ENCODE measurements at places on chromosomes 2 and 18. TPM values are rescaled to one million over a fixed set of nuclear protein-coding genes. Genes with fewer than 3 reads are reported as not detected.
A peak's percentile ranks its signal among the peaks of the same experiment; 100 is the strongest.

DNA sequence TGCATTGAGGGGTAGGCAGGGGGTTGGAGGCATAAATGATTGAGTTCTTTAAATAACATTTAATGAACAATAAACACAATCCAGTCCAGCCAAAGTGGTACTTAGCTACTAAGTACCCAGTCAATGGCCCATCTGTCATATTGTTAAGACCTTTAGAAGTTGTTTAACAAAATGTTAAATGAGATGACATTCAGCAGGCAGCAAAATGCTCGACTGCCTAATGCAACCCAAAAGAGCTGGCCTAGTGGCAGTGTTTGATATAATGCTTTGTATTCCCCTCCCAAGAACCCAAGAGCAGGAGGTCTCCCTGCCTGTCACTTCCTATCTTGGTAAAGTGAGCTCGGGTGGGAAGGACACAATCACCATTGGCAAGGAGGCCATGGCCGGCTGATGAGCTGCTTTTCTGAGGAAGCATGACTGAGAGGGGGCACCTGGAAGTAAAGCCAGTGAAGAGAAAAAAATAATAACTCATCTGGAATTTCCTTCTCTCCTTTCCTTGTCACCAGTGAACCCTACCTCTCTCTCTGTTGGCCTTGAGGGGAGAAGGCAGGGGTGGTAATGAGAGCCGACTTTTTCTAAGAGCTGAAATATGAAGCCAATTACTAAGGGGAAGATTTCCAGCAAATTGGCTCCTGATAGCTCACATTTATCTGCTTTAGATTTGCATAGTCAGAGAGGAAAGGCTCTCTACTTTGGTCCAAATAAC is 140.6 kb downstream of the C1D start:
- no peak for DNase-seq

DNA sequence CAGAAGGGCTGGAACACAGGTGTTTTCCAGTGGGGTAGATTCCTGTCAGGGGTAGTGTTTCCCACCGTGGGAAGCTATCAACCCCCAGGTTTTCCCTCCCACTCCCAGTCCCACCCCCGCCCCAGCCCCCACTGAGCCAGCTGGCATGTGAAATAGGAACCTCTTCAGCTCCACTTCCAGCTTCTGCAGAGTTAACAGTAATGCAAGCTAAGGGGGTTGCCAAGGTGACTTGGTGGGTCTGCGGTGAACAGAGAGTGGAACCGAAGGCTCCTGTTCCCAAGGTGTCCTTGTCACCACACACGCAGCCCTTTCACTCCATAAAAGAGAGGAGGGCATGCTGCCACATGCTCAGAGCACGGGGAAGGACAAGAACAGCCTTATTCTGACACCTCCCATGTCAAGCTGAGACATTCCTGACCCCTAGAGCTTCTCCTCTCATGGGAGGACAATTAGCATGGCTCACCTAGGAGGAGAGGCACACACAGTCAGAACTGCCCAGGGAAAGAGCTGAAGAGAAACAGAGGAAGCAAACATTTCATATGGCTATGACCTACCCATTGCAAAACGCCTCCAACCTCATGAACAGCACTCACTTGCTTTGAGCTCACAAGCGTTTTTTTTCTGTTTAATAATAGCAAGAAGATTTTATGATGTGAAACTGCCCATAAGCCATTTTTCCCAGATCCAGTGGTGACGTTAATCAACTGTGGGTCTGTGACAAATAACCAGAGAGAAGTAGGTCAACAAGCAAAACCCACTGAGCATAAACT is 39.8 kb upstream of the TBC1D8 start:
- no peak for DNase-seq

GRCh38 chr2:114201781-114202180 is 240.7 kb upstream of the DPP10 start:
- DNase-seq: no peak

DNA sequence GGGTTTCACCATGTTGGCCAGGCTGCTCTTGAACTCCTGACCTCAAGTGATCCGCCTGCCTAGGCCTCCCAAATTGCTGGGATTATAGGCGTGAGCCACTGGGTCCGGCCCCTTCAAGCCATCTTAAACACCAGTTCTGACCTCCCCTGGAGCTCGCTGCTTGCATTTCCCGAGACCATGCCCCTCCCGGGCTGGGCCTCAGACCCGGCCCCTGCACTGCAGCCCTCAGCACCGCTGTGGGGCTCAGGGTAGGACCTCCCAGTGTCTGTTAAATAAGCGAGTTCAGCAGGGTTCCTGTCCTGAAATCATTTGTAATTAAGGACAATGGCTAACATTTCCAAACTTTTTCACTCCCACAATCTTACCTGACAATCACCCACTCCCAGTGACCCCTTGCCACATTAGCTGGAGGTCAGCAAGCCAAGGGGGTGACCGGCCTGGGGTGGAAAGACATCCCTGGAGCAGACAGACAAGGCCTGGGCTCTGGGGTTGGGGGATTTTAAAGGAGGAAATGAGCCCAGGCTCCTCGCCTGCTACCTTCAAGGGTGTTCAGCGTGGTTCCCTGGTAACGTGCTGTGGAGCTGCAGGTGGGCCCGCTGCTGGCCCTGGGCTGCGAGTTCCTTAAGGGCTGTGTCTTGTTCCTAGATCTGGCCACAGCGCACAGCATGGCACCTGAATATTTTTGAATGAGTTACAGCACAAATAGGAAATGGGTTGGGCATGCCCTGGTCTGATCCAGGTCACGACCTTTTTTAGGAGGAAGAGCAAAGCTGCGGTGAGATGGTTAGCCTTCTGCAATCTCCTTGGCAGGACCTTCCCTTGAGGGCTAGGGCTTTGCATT is 15.1 kb downstream of the CYS1 start:
- DNase-seq: no peak

- no peak for DNase-seq
Observed at GRCh38 chr2:107306881-107307280, 420.9 kb upstream of the ST6GAL2 start.

GRCh38 chr2:60628026-60628425 is 74.6 kb upstream of the BCL11A start:
- no peak for DNase-seq

DNA sequence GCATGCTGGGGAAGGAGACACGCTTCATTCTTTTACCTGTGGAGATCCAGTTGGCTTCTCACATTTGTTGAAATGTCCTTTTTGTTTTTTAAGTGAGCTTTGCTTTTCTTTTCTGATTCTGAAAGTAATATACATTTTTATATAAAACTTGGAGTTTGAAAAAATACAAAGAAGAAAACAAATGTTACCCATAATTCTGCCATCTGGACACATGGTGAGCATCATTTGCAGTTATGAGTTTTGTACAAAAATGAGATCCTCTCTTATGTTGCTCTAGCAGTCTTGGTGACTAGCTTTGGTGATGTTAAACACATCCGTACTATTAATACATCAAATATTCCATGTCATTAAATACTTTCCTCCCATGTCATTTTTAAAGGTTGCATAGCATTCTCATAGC is 101.1 kb upstream of the OTOS start:
- DNase-seq: no peak

DNA sequence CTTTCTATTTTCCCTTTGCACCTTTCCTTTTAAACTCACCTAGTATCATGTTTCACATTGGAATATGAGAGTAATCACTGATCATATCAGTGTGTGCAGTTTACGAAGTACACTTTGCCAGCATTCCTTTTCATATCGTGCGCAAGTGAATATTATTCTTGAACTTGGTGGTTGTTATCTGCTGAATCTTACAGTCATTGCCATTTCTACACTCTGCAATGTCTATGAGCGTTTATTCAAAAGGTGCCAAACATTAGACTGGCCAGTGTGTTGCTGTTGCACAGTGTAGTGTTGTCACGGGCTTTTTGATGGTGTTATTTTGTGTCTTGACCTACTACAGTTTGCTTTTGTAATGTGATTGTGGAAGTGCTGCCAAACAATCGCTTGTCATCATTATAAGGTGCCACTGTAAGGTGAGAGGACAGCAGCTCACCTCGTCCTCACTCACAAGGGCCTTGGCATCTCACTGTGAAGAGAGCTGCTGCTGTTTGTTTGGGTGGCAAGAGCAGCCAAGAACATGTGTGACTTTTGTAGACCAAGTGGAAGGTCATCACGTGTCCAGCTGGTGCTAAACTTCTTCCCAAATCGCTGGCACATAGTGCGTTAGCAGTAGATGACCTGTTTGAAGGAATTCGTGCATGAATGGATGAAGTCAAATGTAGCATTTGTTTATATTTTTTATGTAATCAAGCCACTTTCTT is 113.3 kb downstream of the MYO1B start:
- peak; percentile 66 for DNase-seq

- DNase-seq: no peak
Observed at GRCh38 chr2:170322140-170322766, 144.3 kb downstream of the MYO3B start.

DNA sequence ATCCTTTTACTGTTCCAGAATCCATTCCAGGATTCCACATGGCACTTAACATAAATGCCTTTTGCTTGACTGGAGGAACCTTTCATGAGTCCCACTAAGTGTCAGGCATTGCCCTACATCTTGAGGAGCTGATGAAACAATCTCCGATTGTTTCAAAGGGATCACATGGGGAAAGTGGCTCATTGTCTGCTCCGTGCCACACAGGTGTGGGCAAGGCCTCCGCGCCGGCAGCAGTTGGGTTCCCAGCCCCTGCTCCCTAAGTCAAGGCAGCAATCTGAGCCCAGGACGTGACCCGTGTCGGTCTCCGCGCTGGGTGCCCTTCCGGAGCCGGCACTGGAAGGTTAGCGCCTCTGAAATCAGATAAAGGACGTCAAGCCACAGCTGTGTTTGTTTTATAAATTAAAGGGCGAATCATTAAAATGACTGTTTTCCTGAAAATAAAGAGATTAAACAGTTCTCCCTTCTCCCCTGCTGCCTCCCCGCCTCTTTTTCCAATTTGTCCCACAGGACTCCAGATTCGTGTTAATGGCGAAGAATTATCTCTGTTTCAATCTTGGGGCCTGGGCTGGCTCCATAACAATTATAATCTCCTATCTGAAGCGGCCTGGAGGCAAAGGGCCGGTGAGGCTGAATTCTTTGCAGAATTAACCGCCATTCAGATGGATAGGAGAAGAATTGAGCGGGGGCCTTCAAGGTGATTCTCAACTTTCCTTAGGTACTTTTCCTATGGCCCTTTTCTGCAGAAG is 84.3 kb upstream of the FZD7 start:
- DNase-seq: no peak

- no peak for DNase-seq
Observed at GRCh38 chr2:62036761-62037250, 131.3 kb downstream of the COMMD1 start.

DNA sequence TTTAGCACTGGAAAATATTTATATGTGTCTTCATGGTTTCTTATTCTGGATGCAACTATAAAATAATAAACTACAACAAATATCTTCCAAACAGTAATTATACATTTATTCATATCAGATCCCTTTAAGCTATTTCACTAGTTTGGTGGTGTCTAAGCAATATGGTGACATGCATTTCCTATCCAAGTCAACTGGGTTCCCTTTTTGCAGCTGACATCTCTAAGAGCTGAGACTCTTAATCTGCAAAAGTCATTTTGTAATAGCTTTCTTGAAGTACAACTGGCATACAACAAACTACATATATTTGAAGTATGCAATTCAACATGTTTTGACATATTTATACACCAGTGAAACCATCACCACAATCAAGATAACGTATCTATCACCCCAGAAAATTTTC is 59.9 kb upstream of the SLC1A4 start:
- DNase-seq: no peak

GRCh38 chr2:174026122-174026845 is 61.1 kb upstream of the SP3 start:
- DNase-seq: no peak

DNA sequence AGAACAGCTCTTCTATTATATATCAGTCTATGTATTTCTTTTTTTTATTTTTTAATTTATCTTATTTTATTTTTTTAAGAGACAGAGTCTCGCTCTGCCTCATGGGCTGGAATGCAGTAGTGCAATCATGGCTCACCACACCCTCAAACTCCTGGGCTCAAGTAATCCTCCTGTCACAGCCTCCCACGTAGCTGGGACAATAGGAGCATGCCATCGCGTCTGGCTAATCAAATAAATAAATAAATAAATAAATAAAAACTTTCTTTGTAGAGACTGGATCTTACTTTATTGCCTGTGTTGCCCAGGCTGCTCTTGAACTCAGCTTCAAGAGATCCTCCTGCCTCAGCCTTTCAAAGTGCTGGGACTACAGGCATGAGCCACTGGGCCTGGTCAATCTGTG is 117.0 kb downstream of the RBMS1 start:
- DNase-seq: peak; percentile 64

Gene LPIN2
- 18.1 TPM for total RNA-seq

Gene GYPC
- total RNA-seq: 89.6 TPM

Gene ALK
- 0.14 TPM for total RNA-seq

Gene FLACC1
- 6.8 TPM for total RNA-seq

Gene DOK6
- total RNA-seq: 9.5 TPM

Gene NEURL3
- total RNA-seq: 0.20 TPM
